NCI-H774 (cell line): ENCODE measurements at places on chromosomes 2 and 18.
A peak's percentile ranks its signal among the peaks of the same experiment; 100 is the strongest.

GRCh38 chr18:75201282-75202270 lies 7.4 kb downstream of the PTGR3 start:
- DNase-seq, result peak; percentile 52

GRCh38 chr2:51420511-51420910 lies 388.6 kb upstream of the NRXN1 start:
- no peak for DNase-seq

- DNase-seq, result no peak
Measured at GRCh38 chr2:55567298-55567697, 47.8 kb downstream of the CFAP36 start.

- DNase-seq, result no peak
Measured at GRCh38 chr2:62321380-62322289, 125.7 kb downstream of the B3GNT2 start.

DNA sequence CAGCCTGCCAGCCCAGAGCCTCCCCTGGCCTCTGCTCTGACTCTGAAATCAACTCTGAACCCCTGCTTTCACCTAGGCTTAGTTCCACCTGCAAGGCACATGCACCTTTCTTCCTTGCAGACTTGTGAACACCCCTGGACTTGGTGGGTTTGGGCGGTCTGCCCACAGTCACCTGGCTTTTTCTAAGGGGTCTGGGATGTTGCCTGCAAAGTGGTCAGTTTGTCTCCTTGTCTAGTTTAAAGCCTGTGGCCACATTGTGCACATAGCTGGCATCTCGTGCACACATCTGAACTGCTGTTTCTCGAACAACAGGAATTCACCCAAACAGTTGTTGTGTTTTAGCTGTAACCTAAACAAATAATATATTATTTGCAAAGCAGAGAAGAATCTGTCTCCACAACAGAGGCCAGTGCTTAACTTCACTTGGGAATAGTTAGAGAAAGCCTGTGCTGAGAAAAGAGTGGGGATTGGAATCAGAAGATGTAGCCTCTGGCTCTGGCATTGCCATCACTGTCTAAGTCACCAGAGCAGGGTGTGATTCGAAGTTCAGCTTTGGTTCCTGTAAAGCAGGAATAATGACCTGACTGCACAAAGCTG lies 108.5 kb downstream of the TMEM18 start:
- no peak for DNase-seq

- DNase-seq, result no peak
Measured at GRCh38 chr18:79628416-79629248, 51.0 kb upstream of the CTDP1 start.

- no peak for DNase-seq
Measured at GRCh38 chr18:78321402-78321801, 658.2 kb upstream of the SALL3 start.

GRCh38 chr2:235032466-235032865 lies 80.6 kb downstream of the SH3BP4 start:
- DNase-seq, result no peak

GRCh38 chr18:35409911-35410310 lies 32.8 kb upstream of the ZNF396 start:
- DNase-seq, result no peak

GRCh38 chr18:46439037-46439436 lies 218.0 kb downstream of the LOXHD1 start:
- DNase-seq, result no peak

DNA sequence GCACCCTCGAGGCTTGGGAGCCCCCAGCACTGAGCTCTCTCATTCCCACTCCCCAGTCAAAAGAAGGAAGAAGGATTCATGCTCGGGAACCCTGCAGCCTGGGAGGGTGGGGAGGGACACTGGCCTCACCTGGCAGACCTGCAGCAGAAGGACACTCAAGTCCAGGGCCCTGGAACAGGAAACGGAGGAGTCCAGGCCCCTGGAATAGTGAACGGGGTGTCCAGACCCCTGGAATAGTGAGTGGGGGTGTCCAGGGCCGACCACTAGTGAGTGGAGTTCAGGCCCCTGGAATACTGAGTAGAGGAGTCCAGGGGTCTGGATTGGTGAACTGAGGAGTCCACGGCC lies 292.5 kb downstream of the NDUFA10 start:
- no peak for DNase-seq

DNA sequence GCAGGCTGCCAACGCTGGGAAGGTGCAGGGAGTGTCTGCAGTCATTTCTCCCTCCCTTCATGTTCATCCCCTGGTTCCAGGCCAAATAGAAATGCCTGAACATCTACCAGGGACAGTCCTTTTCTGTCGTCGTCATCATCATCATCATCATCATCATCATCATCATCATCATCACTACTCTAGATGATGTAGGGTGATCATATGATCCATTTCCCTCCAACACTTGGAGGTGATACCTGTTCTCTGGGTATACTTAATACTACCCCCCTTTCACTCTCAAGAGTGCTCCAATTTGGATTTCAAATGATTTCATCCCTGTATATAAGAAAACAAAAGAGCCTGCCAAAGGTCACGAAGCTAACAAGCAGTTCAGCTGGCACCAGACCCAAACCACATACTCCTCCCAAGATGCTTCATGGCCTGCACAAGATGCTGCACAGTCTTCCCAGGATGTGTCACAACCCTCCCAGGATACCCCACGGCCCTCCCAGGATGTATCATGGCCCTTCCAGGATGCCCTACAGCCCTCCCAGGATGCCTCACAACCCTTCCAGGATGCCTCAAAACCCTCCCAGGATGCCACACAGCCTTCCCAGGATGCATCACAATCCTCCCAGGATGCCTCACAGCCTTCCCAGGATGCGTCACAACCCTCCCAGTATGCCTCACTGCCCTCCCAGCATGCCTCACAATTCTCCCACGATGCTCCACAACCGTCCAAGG lies 257.9 kb downstream of the DYSF start:
- DNase-seq, result no peak

DNA sequence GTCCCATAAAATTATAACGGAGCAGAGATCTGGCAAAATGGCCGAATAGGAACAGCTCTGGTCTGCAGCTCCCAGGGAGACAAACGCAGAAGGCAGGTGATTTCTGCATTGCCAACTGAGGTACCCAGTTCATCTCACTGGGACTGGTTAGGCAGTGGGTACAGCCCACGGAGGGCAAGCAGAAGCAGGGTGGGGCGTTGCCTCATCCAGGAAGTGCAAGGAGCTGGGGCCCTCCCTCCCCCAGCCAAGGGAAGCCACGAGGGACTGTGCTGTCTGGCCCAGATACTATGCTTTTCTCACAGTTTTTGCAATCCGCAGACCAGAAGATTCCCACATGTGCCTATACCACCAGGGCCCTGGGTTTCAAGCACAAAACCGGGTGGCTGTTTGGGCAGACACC lies 22.8 kb downstream of the ICA1L start:
- no peak for DNase-seq

GRCh38 chr2:65465124-65465523 lies 32.7 kb upstream of the SPRED2 start:
- DNase-seq, result no peak

DNA sequence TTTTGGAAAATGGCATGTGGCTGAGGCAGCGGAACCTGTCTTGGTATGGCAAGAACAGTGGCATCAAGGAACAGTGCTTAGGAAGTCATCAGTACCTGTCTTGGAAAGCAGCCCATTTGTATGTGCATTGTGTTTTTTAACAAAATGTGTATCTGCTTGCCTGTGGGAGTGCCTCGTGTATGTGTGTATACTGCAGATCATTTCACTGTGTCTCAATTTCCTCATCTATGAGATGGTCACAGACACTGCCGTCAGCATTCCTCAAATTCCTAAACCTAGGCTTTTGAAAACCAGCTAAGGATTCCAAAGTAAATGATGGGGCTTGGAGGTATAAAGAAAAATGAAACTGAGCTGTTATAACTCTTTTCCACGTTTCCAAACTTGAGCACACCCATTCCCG lies 441.3 kb downstream of the RND3 start:
- no peak for DNase-seq

DNA sequence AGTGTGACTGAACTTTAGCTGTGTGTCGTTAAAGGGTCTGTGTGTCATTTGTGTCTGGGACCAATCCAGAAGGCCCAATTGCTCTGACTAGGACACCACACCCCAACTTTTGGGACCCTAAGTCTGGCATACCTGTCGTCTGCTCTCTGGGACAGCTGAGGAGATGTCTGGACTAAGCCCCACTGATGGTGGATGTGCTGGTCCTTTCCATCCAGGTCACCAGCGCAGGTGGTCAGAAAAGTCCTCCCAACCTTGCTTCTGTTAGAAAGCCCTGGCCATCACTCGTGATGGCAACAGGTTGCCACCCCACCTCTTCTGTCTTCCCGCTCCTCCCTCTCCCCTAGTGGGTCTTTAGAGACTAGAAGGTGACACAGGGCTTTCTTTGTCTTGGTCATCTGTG lies 37.6 kb upstream of the TWIST2 start:
- no peak for DNase-seq

GRCh38 chr18:25604894-25605597 lies 253.1 kb upstream of the ZNF521 start:
- no peak for DNase-seq

- DNase-seq, result no peak
Measured at GRCh38 chr2:35099342-35099741, 1256.2 kb upstream of the CRIM1 start.

GRCh38 chr2:37318401-37318800 lies 6.2 kb downstream of the PRKD3 start:
- no peak for DNase-seq

- DNase-seq, result no peak
Measured at GRCh38 chr2:10584843-10585475, 104.8 kb downstream of the NOL10 start.

- DNase-seq, result no peak
Measured at GRCh38 chr18:27803957-27804356, 373.0 kb downstream of the CDH2 start.

DNA sequence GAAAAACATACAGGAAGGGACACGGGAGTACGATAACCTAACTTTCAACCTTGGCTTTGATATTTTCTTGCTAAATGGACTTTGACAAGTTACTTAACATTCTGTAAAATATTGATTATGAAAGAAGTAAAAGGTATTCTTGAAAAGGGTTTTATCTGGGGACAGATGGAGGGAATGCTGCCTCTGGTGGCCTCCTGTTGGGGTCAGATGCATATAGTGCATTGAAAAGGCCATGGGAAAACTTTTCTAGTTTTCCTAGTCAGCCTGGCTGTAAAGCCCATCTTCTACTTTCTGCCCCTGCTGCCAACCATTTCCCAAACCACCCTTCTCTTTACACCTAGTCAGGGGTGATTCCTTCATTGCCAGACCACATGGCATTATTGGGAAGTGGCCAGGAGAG lies 22.2 kb upstream of the MSTN start:
- DNase-seq, result no peak

DNA sequence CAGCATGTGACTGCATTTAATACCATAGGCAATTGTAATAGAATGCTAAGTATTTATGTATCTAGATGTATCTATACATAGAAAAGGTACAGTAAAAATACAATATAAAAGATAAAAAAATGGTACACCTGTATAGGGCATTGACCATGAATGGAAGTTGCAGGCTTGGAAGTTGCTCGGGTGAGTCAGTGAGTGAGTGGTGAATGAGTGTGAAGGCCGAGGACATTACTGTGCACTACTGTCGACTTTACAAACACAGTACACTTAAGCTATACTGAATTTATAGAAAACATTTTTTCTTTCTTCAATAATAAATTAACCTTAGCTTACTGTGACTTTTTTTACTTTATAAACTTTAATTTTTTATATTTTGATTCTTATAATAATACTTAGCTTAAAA lies 8.9 kb downstream of the DIS3L2 start:
- DNase-seq, result no peak

DNA sequence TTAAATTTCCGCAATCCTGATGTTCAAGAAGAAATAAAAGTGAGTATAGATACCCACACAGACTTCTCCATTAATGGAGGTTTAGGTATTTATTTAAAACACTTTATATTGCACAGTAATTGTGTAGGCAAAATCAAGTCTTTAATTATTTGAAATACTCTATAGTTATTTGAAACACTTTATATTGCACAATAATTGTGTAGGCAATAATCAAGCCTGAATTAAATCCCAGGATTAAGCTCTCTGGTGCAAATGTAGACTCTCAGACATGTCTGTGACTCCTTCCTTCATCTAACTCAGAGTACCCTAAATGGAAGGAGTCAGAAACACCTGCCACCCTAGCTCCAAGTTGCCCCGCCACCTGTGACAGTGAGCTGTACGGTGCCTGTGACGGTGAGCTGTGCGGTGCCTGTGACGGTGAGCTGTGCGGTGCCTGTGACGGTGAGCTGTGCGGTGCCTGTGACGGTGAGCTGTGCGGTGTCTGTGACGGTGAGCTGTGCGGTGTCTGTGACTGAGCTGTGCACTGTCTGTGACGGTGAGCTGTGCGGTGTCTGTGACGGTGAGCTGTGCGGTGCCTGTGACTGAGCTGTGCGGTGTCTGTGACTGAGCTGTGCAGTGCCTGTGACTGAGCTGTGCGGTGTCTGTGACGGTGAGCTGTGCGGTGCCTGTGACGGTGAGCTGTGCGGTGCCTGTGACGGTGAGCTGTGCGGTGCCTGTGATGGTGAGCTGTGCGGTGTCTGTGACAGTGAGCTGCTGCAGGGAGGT lies 11.0 kb downstream of the SLC3A1 start:
- DNase-seq, result no peak

DNA sequence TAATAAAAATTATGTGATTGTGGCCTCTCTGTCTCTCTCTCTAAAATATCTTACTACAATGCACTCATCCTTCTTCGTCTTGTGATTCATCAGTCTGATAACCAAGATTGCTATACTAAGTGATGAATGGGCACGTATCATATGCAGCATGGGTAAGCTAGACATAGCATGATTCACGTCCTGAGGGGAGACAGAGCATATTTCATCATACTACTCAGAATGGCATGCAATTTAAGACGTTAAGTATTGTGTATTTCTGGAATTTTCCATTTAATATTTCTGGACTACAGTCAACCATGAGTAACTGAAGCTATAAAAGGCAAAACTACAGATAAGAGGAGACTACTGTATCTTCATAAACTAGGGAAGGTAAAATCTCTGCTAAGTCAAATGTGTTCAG lies 97.0 kb upstream of the CD226 start:
- no peak for DNase-seq

- peak; percentile 5 for DNase-seq
Measured at GRCh38 chr2:233513953-233514655, 52.5 kb downstream of the USP40 start.

- DNase-seq, result no peak
Measured at GRCh38 chr18:56495884-56496283, 142.5 kb downstream of the TXNL1 start.

DNA sequence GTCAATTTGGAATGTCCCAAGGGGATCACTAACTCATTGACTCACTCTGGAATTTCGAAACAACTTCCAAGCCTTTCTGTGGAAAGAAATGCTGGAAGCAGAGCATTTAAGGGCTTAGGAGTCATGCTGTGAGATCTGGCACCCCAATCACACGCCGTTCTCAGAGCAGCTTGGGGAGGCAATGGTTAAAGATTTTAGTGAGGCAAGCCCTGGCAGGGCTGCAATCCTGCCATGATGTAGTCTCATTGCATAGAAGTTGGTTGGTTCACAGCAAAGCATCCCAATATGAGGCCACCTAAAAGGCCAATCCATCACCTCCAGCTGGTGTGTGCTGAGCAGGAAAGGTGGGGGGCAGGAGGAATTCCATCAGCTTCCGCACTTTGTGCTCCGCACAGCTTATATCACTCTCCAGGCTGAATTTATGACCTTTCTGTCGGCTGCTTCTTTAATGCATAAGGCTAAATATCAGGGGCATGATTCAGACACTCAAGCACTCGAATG lies 1043.9 kb upstream of the POU3F3 start:
- DNase-seq, result no peak

GRCh38 chr18:56445422-56445821 lies 193.0 kb downstream of the TXNL1 start:
- peak; percentile 18 for DNase-seq
